ELF-1 (cell line): ENCODE measurements at places on chromosomes 6 and 20.

DNA sequence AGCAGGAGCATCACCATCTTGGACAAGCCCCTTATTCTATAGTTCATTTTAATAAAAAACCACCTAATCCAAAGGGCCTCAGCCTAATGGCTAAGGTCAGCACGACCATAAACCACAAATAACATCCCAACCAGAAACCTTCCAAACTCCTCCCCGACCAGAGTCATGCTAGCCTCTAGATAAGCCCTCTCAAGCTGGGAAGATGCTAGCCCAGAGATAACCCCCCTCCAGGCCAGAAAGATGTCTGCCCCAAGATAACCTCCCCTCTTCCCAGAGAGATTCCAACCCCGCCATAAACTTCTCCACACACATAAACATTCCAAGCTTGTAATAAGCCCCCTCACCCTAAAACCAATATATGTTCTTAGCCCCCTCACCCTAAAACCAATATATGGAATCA is 38.5 kb upstream of the OR14J1 start:
- no peak for DNase-seq

DNA sequence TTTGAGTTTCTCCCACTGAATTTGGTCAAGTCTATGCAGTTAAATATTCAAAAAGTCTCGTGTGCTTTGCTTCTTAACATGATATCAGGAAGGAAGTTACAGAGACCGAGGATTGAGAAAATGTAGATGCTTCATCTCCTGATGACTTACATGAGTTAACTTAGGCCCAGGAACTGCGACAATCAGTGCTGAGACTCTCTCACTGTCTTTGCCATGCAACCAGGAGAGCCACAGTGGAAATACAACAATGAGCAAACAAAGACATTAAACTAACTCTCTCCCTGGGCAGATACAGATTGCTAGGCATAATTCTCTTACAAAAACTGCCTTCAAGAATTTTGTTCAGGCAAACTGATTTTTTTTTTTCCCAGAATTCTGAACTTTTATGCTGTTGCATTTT is 440.6 kb upstream of the EPHA7 start:
- no peak for DNase-seq

GRCh38 chr20:37522260-37523011 is 1.4 kb downstream of the NNAT start:
- DNase-seq, result peak; percentile 53

DNA sequence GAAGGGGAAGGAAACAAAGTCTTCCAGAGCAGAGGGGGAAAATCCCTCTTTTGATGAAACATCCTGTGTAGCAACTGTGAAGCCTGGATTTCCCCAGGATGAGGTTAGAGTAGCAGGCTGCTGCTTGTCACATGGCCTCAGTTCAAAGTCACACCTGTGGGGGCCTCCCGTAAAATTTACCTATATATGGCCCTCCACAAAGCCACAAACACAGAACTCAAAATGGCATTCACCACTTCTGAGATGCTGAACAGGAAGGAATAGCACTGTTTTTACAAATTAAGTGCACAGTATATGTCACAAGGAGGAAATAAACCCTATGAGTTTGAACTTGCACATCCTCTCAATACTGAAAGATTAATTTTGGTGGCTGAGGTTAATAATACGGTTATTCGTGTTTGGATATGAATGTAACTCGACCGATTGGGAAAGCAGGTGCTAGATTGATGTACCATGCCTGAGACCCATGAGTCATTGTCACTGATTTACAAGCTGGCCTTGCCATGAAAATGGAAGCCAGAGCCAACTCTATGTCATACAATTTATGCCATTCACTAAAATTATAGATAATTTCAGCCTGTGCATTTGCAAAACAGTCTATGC is 70.6 kb downstream of the SGK1 start:
- no peak for DNase-seq

DNA sequence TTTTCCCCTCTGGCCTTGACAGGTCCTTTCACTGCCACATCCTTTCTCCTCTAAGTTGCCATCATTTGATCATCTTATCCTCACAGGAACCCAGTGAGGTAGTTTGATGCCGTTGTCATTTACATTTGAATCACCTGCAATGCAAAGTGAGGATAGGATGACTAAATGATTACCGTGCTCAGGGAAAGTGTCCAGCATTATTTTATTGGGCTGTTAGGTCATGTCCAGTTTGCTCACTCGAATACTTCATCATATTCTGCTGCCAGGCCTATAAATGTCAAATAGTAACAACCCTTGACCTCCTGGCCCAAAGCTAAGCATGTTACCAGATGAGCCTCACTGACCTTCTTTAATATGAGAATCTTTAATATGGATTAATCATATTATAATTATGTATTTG is 1068.7 kb upstream of the FLRT3 start:
- DNase-seq, result no peak

GRCh38 chr20:41086402-41087324 is 50.7 kb upstream of the PLCG1 start:
- no peak for DNase-seq

DNA sequence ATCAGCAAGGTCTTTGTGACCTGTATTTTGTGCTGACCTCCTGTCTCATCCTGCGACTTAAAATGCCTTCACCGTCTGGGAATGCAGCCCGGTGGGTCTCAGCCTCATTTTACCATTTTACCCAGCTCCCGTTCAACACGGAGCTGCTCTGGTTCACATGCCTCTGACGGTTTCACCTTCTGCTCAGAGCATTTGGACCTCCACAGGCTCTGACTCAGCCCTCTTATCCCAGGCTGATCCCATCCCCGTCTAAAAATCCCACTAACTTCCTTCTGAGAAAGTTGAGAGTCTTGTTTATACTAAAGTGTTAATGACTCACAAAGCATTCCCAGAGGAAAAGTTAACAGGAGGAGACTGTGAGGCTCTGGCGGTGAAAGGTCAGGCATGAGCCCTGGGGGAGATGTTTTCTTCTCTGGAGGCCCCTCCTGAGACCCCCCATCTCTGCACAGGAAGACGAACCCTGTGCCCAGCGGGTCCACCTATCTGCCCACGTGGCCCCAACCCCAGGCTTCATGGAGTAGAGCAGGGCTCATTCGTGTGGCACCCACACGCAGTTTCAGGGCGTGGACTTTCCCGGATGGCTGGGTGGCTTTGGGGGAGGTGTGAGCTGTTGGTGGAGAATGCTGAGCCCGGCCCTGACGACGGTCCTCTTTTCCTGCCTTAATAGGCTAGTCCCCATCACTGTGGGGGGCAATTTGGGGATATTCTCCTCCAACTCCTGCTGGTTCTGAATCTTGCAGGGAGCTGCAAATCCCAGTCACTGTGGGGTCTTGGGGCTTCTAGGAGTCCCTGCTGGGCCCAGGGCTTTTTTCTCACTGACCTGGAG is 3.3 kb upstream of the BIRC7 start:
- peak; percentile 88 for DNase-seq

- no peak for DNase-seq
Measured at GRCh38 chr20:22630701-22631100, 46.3 kb upstream of the FOXA2 start.

GRCh38 chr6:52371656-52372191 is 9.8 kb downstream of the PAQR8 start:
- DNase-seq, result no peak

- no peak for DNase-seq
Measured at GRCh38 chr6:11718463-11718862, 60.1 kb downstream of the ADTRP start.

GRCh38 chr20:5524896-5525295 is 208.1 kb upstream of the PROKR2 start:
- no peak for DNase-seq

- DNase-seq, result no peak
Measured at GRCh38 chr6:52209770-52210169, 23.6 kb downstream of the IL17A start.

DNA sequence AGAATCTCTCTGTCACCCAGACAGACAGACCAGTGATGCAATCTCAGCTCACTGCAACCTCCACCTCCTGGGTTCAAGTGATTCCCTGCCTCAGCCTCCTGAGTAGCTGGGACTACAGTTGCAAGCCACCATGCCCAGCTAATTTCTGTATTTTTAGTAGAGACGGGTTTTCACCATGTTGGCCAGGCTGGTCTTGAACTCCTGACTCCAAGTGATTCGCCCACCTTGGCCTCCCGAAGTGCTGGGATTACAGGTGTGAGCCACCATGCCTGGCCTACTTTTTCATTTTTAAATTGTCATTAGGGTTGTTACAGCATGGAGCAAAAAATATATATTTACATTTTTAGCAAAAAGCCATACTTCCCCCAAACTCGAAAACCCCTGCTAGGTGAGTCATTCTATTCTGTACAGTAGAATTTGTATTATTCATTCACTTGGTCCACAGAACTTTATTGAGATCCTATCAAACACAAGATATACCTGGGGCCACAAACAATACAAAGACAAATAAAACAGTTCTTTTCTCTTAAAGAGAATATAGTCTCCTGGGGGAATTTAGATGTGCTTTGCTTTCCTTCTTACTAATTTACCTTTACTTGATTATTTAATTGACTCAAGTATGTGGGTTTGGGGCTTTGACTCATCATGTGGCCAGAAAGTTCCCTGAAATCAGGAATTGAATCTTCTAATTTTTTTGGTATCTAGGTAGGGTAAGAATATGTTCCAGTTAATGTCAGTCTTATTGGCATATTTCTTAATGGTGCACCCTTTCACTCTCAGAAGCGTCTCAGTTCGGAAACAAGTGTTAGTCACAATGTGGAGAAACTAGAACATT is 16.6 kb upstream of the CCND3 start:
- DNase-seq, result no peak

DNA sequence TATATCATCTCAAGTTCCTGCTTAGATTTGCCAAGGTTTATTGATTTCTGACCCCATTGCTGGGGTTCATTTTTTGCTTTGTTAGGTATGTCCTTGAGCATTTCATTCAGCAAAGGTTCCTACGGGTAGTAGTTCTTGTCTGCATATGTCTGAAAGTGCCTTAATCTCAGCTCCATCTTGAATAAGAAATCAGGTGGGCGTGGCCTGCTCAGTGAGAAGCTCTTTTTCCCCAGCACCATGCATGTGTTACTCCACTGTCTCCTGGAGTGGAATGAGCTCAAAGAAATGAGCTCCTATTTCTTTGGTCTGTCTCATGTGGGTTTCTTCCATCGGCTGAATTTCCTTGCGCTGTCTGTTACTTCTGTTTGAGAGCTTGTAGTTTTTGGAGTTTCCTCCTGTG is 201.9 kb downstream of the QKI start:
- no peak for DNase-seq

DNA sequence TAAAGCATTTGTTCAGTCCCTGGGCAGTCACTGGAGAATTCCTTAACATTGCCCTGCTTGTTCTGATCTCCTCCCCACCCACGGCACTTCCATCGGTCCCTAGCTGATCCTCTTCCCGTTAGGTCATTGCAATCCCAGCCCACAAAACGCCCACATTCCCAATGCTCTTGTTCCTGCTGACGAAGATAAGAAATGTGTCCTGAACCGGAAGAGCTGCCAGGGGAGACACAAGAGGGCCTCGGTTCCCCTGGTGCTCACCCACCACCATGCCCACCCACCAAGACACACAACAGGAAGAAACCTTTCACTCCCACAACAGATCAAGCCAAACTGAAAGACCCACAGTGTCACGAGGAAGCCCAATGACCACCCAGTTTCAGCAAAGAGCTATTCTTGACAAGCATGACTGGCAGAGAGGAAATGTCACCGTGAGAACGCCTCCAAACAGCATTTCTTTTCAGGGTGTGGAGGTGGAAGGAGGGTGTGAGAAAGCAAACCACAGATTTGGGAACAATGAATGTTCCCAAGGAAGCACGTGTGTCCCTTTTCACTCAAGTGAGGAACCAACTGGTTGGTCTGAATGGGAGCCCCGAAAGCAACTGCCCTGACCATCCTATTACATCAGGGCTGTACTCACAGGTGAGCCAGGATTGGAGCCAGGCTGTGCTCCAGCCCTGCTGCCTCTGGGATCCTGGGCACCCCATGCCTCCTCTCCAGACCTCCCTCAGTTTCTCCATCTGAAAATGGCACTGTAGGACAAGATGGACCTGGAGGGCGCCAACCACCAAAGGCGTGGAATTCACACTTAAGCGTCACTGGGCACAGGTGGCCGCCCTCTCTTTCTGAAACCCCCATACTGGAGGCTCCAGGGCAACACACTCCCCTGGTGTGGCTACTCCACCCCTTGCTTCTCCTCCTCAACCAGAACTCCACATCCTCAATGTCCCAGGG is 97.5 kb downstream of the ZMYND8 start:
- no peak for DNase-seq

DNA sequence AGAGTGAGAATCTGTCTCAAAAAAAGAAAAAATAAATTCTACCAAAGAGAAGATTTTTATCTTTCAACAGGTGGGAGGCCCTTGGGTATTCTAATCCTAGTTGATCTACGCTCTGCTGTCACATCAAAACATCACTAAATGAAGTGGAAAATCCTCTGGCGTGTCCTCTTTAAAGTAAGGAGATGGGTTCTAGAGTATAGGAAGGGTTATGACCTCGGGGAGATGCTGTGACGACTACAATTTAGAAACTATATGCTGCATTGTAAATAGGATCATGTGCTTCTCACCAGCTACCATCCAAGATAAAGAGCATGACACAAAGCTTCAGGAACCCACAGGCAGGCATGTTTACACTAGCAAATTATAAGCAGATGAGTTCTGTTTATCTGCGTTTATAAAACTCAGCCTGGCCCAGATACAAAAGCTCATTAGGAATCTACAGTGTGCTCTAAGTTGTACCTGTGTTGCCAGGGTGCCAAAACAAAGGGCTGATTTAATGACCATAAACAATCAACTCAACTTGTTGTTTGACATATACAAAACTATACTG is 197.1 kb upstream of the PLN start:
- no peak for DNase-seq

DNA sequence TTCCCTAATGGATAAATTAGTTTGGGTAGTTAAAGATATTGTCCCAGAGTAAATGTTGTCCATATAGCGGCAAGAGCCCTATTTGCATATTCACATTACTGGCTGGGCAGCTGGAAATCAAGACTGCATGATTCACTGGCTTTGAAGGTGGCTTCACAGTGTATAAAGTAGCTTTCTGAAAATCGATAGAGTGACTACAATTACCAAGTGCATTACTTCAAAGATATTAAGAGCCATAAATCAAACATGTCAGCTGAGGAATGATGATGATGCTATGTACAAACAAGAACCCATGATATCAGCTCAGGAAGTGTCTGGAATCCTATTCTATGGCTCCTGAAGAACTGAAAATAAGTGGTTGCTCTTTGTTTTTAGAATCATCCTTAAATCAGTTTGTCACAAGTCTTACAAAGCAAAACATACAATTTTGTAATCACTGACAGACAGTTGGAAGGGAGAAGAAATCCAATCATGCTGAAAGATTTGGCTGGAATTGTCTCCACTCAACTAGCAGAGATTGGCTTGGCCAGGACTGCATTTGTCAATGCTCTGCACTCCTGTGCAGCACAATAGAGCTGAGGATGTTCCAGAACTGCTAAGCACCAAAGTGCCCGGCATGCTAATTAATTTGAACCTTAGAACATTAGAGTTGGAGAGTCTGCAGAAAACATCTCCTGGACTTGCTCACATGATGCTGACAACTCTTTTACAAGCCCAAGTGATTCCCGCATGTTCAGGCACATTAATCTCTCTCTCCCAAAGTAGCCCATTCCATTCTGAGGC is 77.9 kb upstream of the B3GAT2 start:
- no peak for DNase-seq

DNA sequence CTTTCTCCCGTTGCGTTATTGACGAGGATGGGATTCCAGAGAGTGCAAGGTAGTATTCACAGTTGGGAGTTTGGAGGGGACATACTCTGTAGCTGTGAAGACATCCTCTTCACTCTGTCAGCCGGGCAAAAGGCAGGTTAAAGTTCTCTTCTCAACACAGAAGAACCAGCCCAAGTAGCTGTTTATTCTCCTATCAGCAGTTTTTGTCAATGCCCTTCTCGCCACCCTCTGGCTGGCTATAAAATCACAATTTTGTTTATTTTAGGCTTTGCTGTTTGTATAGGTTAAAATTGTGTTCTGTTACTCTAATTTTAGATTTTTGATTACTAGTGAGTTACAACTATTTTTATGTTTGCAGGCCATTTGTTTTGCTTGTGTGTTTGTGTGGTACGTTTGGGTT is 37.9 kb upstream of the MAS1 start:
- DNase-seq, result no peak
